ENCODE measurements at places on chromosomes 3 and 15.

- DNase-seq = no peak
Observed at GRCh38 chr3:186750316-186750715, 33.1 kb upstream of the EIF4A2 start.

DNA sequence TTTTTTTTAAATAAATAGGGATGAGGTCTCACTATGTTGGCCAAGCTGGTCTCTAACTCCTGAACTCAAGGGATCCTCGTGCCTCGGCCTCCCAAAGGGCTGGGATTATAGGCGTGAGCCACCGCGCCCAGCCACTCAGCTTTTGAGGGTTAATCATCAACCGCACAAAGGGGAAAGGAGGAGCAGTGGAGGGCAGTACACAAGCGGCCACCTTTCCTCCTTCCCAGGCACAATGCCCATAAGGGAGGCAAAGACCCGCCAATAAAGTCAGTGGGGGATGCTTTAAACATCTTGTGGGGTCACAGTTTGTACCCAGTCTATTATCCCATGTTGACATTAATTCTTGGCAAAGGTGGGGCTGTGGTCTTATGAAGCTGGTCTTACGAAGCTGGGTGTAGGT, 32.4 kb downstream of the EHD4 start:
- no peak for DNase-seq

- no peak for DNase-seq
Observed at GRCh38 chr15:68224108-68224507, 5.4 kb downstream of the CLN6 start.

DNA sequence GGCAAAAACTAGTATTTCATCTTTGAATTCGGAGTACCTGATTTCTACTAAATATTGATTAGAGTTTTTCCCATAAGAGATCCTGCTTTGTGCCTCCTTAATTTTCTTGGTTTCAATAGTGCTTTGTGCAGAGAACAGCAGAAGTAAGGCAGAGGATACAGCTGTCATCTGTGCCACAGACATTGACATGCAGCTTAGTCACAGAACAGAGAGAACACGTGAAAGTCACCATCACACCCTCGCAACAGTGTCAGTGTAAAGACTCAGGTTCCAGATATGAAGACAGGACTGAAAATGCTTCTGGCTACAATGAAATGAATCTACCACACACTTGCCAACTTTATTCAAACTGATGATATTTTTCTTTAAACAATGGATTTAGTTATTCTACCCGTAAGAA, 942.8 kb upstream of the CFAP20DC start:
- DNase-seq = no peak

DNA sequence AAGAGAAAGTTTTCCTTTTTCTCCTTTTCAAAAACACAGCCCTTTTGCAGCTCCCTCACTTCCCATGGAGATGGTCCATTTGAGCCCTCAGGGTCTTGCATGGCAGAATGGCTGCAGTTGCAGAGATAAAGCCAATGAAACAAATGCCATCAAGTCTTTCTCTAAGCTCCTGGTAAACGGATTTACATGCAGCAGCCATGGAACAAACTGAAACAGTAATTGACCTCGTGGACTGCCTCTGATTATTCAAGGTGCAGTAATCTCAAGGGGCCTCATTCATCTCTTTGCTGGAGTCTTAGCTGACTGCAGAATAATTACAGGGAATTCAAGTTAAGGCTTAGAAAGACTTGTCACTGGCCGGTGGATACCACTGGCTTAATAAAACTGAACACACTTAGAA, 125.1 kb downstream of the SQOR start:
- no peak for DNase-seq

- peak; percentile 68 for DNase-seq
Observed at GRCh38 chr3:50194903-50195500, 3.6 kb downstream of the GNAT1 start.
